BE2C (cell line): ENCODE measurements at places on chromosomes 7 and 10.

- DNase-seq: no peak
Measured at GRCh38 chr10:17214971-17215781, 12.9 kb upstream of the VIM start.

DNA sequence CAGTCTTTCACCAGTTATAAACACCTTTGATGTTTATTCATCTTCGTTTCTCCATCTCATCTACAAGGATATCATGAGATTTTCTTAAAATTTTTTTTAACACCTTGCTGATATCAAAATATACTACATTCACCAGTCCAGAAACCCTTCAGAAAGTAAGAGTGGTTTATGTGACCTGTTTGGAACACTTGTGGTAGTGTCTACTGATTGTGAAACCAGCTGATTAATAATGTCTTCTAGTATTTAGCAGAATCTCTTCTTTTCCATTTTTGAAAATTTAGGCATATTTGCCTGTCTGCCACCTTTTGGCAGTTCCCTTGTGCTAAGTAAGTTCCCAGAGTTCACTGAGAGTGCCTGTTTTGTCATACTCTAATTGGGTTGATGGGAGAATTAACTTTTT is 18.5 kb downstream of the DLD start:
- DNase-seq: no peak

DNA sequence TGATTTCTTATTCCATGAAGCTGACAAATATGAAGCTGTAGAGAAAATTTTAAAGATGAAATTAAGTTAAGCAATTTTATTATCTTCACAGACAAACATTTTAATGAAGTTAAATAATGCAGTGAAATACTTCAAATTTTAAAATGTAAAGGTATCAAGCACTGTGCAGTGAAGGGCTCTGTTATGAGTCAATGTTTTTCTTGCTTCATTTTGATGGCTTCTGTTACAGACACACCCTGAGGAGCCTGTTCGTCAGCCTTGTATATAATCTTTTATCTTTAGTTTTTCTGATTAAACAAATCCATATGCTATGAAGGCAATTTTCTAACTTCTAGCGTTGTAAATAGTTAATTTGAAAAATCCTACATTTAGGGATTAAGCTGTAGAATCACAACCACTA is 18.5 kb downstream of the VSTM2A start:
- no peak for DNase-seq

GRCh38 chr10:62183442-62183841 is 85.2 kb downstream of the RTKN2 start:
- DNase-seq: no peak

DNA sequence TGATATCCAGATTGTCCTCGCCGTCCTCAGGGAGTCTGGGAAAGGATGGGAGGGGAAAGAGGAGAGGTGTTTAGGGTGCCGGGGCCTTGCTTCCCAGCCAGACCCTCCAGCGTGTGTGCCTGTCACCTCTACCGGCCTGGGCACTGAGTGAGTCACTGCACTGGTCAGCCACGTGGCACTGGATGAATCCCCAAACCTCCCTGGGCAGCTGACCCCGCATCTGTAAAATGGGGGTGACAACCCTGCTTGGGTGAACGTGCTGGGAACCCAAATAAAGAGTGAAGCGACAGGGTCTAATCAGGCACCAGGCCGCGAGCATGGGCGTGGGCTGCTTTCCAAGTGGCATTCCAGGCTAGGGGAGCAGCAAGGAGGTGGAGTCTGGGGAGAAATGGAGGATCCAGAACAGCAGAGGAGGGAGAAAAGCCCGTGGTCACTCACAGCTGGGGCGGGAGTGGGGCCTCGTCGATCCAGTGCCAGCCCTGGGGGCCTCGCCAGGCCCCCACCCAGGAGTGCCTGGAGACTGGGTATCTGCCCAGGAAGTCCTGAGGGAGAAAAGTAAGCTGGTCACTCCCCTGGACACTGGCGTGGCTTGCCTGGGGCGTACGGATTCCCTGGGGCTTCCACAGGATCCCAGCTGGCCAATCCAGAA is 29.7 kb downstream of the KLRG2 start:
- DNase-seq: peak; percentile 22

- no peak for DNase-seq
Measured at GRCh38 chr7:101233907-101234547, 3.6 kb downstream of the CLDN15 start.

DNA sequence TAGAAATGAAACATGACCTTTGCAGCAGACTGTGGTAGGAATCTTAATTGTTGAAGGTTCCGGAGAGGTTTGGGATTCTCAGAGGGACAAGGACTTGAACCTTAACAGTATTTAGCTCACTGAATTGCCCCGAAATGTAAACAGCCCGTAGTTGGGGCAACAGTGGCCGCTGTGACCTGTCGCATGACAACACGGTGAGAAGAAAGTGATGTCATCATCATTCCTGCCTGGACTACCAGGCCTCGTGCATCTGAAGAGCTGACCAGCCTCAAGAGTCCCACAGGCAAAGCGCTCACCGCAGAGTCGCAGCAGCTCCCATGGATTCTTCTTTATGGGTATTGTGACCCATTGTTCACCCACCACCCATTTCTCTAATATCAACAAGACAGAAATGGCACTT is 250.6 kb downstream of the KLF6 start:
- DNase-seq: no peak

GRCh38 chr7:93592588-93593266 is 18.2 kb upstream of the CALCR start:
- no peak for DNase-seq
